ENCODE measurements at places on chromosomes 4 and X.

- peak; percentile 67 for DNase-seq
Observed at GRCh38 chrX:9606971-9607370, 142.1 kb downstream of the TBL1X start.

GRCh38 chr4:173128199-173128890 lies 40.3 kb upstream of the GALNT7 start:
- no peak for DNase-seq

GRCh38 chrX:33592396-33592795 lies 381.0 kb upstream of the DMD start:
- no peak for DNase-seq

DNA sequence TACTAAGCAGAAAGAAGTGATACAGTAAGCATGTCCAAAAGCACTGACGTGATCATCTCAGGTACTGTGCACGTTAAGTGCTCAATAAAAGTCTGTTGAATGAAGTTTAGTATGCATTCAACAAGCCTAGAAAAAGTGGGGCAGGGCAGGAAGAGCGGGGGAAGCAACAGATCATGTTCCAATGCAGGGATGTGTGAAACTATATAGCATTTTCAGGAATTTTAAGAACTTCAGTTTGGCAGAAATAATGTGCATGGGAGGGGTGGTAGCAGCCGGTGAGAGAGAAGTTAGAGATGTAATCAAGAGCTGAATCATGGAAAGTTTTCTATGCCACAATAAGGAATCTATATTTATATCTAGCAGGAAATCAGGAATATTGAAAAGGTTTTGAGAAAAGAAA lies 19.2 kb upstream of the CCNA2 start:
- DNase-seq, result no peak

DNA sequence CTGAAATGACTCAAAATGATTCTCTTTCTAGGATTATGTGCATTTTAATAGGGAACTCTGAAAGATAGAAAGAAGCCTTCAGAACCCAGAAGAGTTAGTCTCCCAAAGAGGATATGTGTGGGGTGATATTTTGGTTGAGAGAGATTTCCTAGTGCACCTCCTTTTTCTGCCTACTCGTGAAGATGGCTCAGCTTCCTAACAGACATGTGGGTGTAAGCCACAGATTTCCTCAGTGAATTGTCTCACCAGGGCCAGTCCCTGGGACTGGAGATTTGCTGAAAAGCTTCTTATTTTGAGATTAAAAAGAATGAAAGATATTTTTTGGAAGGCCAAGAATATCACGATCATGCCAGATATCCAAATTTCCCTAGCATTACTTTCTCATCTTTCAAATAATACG lies 42.8 kb downstream of the MAGEB17 start:
- no peak for DNase-seq

Data from right lobe of liver (tissue), 6 donors.